ENCODE measurements at places on chromosomes 1 and 21.

DNA sequence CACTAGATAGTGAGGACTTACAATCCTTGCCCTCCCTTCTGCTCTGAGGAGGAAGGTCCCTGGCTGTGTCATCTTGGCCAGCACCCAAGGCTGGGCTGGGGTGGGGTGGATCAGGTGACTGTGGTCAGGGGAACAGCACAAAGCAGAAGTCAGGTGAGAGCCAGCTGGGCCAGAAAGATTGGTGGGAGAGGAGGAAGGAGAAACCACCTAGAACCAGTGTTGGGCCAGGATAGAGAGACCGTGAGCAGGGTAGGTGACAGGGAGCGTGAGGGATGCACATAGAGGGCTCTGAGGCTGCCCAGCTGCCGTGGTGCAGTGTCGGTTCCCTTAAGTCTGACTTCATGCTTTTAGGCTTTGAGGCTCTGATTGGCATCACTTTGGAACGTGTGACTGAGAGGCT, 22.7 kb downstream of the NCF2 start:
- no peak for DNase-seq

- DNase-seq: peak; percentile 52
Observed at GRCh38 chr1:161200992-161201835, 953 bp upstream of the NDUFS2 start.

GRCh38 chr1:99227056-99227897, 37.0 kb upstream of the PLPPR4 start:
- DNase-seq: no peak

GRCh38 chr1:59997479-59998115, 71.0 kb upstream of the CYP2J2 start:
- no peak for DNase-seq

- peak; percentile 43 for DNase-seq
Observed at GRCh38 chr1:56584910-56585528, 5.7 kb upstream of the PLPP3 start.

DNA sequence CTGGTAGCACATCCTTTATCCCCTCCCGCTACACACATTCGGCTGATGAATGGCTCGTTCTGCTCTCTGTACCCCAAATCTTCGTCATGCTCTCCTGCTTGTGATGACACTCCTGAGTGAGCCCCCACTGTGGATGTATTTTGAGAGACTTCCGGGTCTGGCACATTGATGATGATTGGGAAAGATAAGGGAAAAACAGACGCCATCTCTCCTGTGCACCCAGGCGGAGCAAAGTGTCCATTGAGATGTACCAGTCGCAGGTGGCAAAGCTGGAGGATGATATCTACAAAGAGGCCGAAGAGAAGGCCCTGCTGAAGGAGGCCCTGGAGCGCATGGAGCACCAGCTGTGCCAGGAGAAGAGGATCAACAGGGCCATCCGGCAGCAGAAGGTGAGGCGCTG, 27.9 kb upstream of the EFHD2 start:
- DNase-seq: no peak

GRCh38 chr1:150213170-150214098, 22.5 kb downstream of the ANP32E start:
- DNase-seq: peak; percentile 78

GRCh38 chr1:215599418-215600074, 32.4 kb downstream of the KCTD3 start:
- DNase-seq: peak; percentile 4

GRCh38 chr1:1099506-1100183, 16.2 kb downstream of the C1orf159 start:
- DNase-seq: no peak

GRCh38 chr1:38814444-38814983, 45.1 kb downstream of the RRAGC start:
- DNase-seq: no peak

DNA sequence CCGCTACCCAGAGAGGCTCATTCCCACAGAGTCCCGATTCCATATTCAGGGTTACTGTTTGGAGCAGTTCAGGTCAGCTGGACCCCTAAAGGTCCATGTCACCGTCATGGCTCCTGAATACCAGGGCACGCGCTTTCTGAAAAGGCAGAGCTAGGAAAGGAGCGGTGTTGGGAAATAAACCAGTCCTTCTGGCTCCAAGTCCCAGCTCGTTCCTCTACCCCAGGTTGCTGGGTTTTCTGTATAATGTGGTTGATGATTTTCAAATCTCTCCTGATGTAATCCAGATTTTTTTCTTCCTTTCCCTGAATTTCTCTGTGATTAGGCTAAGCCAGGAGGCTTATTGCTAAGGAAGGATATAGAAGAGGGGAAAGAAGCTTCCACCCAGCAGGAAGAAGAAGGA, 14.0 kb upstream of the PKP1 start:
- DNase-seq: no peak

DNA sequence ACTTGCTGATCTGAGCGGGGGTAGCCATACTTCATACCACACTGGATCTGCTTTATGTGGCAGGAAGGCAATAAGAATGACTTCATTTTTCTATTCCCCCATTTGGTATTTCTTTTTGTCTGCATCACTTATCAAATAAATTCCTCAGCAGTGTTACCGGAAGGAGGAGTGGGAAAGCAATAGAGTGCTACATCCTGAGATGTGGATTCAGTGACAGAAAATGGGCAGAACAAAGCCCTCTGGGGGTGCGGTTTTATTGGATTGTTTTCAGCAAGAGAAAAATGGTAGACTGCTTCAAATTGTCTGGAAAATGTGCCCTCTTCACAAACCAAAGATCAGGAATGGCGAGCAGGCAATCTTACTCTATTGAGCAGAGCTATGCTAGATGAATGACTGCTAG, 751.9 kb upstream of the NEGR1 start:
- DNase-seq: no peak

- no peak for DNase-seq
Observed at GRCh38 chr1:90411185-90411584, 305.9 kb downstream of the BARHL2 start.

DNA sequence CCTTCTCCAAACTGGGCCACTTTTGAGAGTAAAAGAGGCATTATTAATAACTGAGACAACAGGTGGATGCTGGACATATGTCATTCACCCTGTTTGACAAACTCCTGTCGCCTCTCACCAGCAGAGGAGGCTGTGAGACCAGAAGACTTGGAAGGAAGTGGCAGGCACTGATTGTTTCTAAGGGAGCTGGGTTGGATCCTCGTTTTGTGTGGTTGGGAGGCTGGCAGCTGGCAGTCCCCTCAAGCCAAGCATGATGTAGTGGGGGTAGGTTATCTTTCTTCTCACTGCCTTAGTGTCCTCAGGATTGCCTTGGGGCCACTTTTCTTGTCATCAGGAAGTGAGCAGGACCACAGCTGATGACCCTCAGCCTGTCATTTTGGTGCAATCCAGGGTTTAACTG, 86.5 kb upstream of the KCNJ15 start:
- no peak for DNase-seq

DNA sequence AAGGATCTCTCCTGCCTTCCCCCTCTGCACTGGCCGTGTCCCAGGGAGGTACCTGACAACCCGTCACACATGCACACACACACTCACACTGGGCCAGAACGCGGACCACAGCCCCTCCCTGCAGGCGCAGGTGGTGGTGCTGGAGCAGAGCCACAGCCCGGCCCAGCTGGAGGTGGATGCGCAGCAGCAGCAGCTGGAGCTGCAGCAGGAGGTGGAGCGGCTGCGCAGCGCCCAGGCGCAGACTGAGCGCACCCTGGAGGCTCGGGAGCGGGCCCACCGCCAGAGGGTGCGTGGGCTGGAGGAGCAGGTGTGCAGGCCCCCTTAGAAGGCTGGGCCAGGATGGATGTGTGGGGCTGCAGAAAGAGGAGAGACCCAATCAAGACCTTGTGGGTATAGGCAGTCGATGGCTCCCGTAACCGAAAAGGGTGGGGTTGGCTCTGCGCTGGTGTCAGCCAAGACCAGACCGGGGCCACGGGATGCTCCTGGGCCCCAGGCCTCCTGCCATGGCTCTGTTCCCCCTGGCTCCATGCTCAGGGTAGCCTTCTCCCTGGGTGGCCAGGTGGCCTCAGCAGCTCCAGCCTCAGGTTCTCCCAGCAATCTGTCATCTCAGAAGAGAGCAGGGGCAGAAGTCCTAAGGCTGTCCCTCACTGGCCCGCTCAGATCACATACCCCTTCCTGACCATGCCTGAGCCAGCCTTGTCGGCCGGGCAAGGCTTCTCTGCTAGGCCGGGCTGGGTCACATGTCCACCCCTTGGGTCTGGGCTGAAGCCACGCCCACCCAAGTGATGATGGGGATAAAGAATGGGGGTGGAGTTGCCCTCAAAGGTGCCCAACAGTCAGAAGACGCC, 8.9 kb downstream of the MFAP2 start:
- DNase-seq: no peak

GRCh38 chr1:241225741-241226140, 131.3 kb downstream of the RGS7 start:
- no peak for DNase-seq

- DNase-seq: no peak
Observed at GRCh38 chr1:187794561-187794960, 965.8 kb downstream of the PLA2G4A start.

DNA sequence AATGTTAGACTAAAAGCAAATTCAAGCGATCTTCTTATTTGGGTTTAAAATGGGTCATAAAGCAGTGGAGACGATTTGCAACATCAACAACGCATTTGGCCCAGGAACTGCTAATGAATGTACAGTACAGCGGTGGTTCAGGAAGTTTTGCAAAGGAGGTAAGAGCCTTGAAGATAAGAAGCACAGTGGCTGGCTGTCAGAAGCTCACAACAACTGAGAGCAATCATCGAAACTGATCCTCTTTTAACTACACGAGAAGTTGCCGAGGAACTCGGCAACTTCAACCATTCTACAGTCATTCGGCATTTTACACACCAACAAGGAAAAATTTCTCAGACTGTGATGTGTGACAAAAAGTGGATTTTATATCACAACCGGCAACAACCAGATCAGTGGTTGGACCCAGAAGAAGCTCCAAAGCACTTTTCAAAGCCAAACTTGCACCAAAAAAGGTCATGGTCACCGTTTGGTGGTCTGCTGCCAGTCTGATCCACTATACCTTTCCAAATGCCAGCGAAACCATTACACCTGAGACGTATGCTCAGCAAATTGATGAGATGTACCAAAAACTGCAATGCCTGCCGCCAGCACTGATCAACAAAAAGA, 47.9 kb downstream of the ASH1L start:
- DNase-seq: no peak

DNA sequence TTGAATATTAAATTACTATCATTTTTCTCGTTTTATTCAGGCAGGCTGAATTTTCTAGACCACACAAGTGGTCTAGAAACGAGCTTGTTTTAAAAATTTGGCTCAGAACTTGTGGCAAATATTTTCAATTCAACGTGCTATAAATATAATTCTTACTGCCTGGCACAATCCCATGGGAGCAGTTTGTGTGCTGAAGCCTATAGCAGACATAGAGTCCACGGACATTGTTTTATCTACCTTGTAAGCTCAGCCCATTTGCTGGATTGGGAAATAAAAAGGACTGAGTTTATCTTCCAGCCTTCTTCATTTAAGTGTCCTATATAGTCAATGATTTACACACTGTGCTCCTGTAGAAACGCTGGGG, 103.4 kb downstream of the ZBTB18 start:
- DNase-seq: no peak

DNA sequence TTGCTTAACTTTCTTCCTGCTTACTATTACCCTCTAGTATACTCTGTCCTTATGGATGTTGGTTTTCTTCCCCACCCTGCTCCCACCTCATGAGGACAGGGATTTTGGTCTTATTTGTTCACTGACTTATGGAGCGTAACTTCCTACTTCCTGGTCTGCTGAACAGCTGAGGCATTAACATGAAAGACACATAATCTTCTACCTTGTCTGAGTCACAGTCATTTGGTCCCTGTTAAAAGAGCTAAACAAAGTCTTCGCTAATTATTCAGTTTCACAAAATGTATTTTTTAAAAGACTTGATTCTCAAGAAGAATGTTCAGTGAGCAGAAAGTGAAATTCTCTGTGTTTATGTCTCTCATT, 18.5 kb downstream of the RNASEL start:
- DNase-seq: no peak
